ENCODE measurements at places on chromosomes 3 and 15. TPM values are rescaled to one million over a fixed set of nuclear protein-coding genes. Genes with fewer than 3 reads are reported as not detected.

DNA sequence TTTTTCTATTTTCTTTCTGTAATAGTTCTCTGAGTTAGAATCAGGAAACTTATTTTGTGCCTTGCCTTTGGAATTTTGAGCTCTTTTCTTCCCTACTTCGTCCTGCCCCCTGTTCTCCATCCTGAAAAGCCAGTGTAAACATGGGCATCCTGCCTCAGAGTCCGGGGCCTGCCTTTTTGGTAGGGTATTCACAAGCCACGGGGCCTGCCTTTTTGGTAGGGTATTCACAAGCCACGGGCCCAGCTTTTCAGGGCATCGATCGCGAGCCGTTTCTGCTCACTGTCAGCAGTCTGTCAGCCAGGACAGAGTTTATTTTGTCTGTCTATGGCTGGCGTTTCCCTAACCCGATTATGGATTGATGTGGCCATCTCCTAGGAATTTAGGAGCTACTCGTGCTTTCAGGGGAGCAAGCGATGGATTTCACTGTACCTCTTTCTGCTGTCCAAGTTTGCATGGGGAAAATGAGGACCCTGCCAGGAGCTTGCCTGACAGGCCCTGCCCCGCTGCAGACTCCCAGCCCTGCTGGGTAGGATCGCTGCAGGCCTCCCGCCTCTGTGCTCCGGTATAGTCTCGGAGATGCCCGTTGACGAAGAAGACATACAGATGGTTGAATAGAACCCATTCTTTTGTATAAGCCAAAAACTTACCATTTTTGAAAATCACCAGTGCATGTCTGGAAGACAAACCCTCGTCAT lies 12.8 kb downstream of the SYNM start:
- DNase-seq, result no peak

Gene PLA2G4E
- total RNA-seq, result not detected

- DNase-seq, result no peak
Measured at GRCh38 chr3:10025205-10026083, 793 bp upstream of the FANCD2 start.

Gene BRPF1
- 7.8 TPM for total RNA-seq

GRCh38 chr3:32583708-32584107 lies 13.1 kb upstream of the DYNC1LI1 start:
- no peak for DNase-seq

GRCh38 chr3:186612721-186613636 lies at the start of gene AHSG:
TSS of gene AHSG (plus strand) at chr3:186613060. CDS start at chr3:186613142, 82 bp downstream.
- DNase-seq, result no peak

- no peak for DNase-seq
Measured at GRCh38 chr3:53489386-53489785, 5.0 kb upstream of the CACNA1D start.

DNA sequence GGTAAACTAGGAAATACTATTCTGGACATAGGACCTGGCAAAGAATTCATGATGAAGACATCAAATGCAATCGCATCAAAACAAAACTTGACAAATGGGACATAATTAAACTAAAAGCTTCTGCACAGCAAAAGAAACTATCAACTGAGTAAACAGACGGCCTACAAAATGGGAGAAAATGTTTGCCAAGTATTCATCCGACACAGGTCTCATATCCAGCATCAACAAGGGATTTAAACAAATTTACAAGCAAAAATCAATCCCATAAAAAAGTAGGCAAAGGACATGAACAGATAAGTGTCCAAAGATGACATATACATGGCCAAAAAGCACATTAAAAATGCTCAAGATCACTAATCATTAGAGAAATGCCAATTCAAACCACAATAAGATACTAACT lies 1088.9 kb downstream of the NAALADL2 start:
- no peak for DNase-seq

GRCh38 chr3:138461896-138462295 lies 27.5 kb downstream of the ESYT3 start:
- no peak for DNase-seq

DNA sequence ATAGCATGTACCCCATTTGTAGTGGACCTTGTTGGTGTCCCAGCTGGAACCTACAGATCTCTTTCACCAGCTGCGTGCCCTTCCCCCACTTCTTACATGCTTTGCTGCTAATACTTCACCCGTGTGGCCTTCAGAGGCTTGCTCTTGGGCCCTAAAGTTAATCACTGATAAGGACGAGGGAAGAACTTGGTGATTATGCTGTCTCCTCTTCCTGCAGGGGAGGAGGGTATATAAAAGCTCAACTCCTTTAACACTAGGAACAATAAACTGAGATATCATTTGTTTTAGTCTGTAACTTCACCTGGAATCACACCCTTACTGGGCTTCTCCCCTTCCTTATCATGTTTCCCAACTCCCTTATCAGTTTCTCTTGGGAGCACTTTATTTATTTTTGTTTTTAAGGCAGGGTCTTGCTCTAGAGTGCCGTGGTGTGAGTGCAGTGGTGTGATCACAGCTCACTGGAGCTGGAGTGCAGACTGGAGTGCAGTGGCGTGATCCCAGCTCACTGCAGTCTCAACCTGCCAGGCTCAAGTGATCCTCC lies 43.2 kb upstream of the PIK3R4 start:
- no peak for DNase-seq

DNA sequence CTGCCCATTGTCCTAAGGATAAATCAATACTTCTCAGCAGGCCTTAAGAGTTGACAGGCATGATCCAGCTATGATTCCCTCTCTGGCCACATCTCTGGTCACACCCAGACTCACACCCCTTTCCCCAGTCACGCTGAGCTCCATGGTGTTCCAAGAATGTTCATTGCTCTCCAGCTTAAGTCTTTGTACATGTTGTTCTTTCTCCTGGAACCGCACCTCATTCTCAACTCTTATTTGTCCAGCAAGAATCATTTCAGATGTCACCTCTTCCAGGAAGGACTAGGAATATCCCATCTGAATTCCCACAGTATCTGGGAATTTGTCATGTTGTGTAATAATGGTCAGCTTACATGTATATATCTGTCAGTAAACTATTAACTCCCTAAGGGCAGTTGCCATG lies 118.3 kb upstream of the GALNT15 start:
- no peak for DNase-seq

- no peak for DNase-seq
Measured at GRCh38 chr3:17672506-17672905, 69.9 kb downstream of the TBC1D5 start.

Gene STAC
- 11.3 TPM for total RNA-seq

DNA sequence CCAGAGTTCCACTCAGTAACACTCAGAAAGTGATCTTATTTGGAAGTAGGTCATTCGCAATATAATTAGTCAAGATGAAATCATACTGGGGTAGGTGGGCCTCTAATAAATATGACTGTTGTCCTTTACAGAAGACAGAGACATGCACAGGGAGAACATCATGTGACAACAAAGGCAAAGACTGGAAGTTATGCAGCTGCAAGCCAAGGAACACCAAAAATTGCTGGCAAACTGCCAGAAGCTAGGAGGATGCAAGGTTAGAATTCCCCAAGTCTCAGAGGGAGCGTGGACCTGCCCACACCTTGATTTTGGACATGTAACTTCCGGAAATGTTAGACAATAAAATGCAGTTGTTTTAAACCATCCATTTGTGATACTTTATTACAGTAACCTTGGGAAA lies 471.5 kb upstream of the AGTR1 start:
- no peak for DNase-seq

GRCh38 chr15:29682781-29683180 lies 139.5 kb downstream of the TJP1 start:
- no peak for DNase-seq

Gene CPLX3
- 0.07 TPM for total RNA-seq

GRCh38 chr15:60949039-60949977 lies 279.8 kb downstream of the RORA start:
- no peak for DNase-seq

Gene BFSP2
- not detected for total RNA-seq

- no peak for DNase-seq
Measured at GRCh38 chr3:40211579-40211978, 97.9 kb upstream of the EIF1B start.

GRCh38 chr15:56886363-56886931 lies 32.0 kb upstream of the TCF12 start:
- DNase-seq, result no peak

DNA sequence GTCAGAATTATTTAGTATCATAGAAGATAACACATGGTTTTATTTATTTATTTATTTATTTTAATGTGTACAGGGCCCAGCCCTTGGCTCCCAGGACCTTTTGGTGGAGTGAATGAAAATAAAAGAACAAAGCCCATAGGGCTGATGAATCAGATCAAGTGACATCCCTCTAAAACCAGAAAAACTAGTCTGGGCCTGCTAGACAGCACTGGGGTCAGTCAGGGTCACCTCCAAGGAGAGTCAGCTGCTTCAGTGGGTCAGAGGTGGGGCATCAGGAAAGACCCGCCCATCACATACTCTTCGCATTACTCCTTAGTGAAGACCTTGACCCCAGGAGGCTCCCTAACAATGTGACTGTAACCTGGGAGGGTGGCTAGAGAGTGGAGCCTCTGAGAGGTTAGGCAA lies 12.8 kb downstream of the PPCDC start:
- DNase-seq, result no peak
